ENCODE measurements at places on chromosomes 7 and 10.
A peak's percentile ranks its signal among the peaks of the same experiment; 100 is the strongest.

DNA sequence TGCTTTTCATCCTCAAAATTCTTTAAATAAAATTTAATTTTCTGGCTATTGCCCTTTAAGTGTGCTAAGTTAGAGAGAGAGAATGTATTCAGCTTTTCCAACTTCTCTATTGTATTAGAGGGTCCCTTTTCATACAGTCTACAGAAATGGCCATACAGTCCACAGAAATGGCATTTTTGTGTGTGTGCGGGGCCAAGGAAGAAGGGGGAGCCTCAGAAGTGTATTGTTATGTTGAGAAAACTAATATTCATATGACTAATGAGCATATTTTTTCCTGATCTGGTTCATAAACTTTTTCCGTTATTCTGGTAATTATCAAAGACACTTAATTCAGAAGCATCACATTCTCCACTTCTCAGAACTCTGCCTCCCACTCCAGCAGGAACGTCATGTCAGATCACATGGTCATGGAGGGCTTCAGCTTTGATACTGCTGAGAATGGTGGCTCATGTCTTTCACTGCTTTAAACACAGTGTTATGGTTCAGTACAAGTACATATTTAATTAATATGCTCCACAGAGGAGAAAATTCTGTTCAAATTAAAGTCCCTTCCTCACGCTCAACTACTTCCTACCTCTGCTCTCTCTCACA is 37.1 kb downstream of the ELMO1 start:
- DNase-seq = no peak

- no peak for DNase-seq
Measured at GRCh38 chr7:22435720-22436119, 64.3 kb downstream of the STEAP1B start.

DNA sequence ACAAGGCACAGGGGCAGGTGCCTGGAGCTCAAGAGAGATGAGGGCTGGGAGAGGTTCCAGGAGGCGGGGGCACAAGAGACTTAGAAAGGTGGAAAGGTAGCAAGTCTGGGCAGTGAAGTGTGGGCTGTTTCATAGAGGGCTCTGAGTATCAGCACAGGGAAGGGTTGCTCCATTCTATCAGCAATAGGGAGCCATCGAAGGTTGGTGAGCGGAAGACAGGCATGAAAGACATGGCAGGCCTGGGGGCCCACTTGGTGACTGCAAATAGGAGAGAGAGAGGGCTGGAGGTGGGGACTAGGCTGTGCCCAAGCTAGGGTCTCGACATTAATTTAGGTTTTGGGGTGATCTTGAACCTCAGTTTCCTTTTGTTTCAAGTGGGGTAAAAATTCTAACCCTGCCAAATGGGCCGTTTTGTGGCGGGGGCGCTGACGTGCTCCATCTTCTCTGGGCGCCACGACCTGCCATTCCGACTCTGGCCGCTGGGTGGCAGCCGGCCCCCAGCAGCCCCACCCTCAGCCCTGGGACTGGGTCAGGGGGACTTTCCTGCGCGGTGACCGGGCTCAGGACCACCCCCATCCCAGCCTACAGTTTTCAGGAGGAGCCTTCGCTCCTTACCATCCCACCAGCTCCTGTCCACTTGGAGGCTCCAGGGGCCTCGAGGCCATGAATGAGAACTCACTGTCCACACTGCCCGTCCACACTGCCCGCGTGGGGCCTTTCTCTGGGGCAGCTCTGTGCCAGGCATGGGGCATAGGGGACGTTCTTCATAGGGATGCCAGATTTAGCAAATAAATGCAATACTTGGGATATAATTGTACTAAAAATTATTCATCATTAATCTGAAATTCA is 37.2 kb upstream of the PCBD1 start:
- DNase-seq = peak; percentile 12

DNA sequence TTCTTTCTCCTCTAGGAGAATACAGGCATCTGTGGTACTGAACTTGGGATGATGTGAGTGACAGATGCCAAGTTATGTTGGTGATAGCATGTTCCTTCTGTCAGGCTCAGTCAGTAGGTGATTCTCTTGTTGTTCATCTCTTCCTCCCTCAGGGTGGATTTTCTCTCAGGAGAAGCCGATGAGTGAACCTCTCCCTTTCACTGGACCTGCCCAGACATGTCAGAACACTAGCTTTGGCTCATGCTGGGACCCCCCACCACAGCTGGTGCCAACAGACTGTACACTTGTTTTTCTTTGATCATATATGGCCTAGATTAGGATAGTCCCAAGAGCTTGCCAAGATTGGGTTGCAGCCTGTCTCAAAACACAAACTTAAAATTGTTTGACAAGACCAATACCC is 129.4 kb downstream of the BMPER start:
- DNase-seq = no peak

DNA sequence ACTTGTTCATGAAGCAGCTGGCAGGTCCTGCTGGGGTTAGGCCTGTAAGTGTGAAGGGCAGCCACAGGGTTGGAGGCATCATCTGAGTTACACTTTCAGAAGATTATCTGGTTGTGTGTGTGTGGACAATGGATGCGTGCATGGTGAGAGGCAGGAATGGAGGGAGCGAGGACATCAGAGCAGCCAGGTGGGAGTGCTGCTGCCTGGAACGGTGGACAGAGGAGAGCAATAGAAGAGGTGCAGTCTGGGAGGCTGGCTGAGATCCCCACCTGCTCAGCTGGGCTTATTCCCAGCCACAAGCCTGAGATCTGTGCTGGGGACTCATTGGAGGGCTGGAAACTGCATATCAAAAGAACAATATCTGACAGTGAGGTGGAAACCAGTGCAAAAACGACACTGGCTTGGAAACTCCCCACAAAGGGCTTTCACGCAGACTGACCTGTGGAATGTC is 17.9 kb downstream of the ZNF488 start:
- no peak for DNase-seq

DNA sequence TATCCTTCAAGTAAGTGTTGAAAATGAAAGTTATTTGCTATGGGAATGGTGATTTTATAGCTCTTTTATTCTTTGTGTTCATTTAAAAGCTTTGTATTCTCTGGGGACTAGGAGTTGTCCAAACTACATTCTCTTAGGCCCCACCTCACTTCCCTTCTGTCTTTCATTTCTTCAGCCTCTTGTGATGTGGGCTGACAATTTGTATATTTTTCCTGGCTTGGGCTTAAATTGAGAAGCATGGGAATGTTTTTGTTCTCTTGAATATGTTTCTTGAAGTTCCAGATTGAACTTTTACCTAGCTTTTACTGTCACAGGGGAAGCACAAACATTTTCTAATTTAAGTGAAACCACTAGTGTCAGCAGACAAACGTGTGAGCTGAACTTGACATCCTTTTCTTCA is 27.9 kb downstream of the BBS9 start:
- no peak for DNase-seq

DNA sequence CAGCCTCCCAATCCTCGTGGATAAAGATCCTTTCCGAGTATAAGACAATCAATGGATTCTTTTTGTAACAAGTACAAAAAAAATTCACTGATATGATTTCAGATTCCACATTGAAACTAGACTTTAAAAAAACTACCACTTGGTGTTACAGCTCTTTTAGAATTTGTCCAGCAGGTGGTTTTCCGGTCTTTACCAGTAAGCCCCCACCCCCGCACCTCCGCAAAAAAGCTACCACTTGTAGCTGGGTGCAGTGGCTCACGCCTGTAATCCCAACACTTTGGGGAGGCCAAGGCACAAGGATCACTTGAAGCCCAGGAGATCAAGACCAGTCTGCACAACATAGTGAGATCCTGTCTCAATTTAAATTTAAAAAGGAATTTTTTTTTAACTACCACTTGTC is 19.8 kb downstream of the IGF2BP3 start:
- no peak for DNase-seq

DNA sequence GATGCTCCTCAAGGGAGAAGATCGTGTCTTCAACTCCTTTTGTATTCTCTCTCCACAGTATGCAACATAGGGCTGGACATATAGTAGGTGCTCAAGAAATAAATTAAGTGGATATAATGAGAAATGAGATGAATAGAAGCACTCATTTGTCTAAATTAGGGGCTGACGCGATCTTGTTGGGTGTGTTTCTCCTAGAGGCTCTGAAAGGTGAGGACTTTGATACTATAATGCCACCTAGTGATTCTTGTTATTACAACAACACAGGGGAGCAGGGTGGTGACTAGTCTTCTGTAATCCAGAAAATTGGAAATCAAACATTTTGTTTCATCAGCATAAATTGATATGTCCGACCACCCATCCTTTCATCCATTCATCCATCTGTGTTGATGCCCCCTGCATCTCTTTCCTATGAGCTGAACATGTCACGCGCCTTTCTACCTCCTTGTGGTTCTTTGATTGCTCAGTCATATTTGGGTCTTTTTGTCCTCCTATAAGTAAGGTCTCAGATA is 3.5 kb upstream of the CFAP58 start:
- DNase-seq = no peak

- no peak for DNase-seq
Measured at GRCh38 chr7:27910326-27910725, 170.4 kb downstream of the TAX1BP1 start.

GRCh38 chr7:27122077-27122910 is 8.3 kb downstream of the HOXA4 start:
- no peak for DNase-seq

DNA sequence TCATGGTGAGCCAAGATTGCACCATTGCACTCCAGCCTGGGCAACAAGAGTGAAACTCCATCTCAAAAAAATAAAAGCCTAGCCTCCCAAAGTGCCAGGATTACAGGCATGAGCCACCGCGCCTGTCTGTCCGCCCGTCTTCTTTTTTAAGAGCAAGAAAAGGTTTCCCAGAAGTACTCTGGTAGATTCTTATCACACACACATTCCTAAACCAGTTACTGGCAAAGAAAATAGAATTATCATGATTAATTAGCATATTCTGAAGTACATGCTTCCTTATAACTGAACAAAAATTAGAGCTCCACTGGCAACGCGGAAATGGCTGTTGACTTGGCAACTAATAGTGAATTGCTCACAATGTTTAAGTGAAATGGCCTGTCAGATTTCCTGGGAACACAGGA is 87.0 kb downstream of the ADK start:
- no peak for DNase-seq

- DNase-seq = no peak
Measured at GRCh38 chr10:74290708-74291107, 139.7 kb downstream of the ADK start.

DNA sequence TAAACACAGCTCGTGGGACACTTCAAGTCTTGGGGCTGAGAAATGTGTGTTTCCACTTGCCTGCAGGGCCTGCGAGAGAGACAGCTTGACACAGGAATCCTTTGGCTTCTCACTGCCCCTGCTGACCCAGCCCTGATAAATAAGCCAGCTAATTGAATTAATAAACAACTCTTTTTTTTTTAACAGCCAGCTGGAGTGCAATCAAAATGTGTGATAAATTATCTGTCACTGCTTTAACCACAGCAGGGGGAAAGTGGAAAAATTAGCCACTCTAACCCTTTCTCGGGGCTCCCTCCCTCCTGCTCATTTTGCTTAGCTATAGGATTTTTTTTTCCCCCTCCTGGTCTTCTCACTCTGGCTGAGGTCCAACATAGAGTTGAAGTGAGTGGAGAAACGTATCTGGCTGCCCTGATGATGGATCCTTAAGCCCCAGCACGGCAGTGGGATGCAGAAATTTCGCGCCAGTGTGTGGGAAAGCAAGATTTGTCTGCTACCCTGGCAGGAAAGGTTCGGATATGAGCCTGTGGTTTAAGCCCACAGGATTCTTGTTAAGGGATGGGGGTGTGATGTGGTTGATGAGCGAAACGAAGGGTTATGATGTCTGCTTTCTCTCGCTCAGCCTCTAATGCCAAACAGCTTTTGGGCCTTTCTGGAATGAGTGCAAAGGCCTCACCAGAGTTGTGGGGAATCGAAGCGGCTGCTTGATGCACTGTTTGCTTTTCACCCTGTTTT is 173.8 kb downstream of the TRIL start:
- DNase-seq = no peak

DNA sequence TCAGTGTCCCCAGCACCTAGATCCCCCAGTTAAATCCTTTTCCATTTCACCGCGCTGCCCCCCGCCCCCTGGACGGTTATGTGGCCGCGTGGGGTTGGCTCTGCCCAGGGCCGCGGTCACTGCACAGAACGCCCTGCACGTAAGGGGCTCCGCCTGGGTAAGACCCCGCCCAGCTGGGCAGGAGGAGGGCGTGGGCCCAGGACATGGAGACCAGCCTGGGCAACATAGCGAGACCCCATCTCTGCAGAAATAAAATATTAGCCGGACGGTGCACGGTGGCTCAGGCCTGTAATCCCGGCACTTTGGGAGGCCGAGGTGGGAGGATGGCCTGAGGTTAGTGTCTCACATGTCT is 650 bp upstream of the ZFAND2A start:
- no peak for DNase-seq

GRCh38 chr10:80488539-80489066 is 34.5 kb downstream of the TSPAN14 start:
- DNase-seq = no peak

GRCh38 chr7:140841166-140841715 is 83.5 kb downstream of the BRAF start:
- no peak for DNase-seq

DNA sequence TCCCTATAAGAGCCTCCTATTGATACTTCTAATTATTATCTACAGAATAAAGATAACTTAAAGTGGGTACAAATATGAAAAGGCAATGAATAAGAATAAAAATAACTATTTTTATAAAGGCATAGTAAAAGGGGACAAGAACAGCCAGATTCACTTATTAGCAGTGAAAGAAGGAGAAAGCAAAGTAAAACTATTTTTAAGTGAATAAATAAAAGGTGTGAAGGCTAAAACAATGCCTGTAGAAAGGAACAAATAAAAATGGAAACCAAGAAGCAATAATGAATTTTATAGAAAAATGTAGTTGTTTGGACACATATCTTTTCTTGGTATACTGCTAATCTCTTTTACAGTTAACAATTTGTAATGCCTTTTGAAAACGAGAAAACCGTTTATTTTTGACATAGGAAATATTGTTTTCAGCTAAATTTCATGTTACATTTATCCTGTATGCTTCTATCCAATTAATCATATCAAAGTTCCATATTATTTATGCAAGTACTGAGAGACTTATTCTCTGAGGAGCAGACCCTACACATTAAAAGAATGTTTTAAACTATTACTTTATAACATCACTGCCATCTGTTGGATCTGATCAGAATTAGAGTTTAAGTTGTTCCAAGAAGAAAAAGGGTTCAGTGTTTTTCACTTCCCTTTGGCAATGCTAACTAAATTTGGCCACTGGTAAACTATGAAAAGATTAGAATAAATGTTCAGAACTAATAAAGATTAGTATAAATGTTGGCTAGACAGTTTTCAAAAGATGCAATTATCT is 59.1 kb downstream of the ARMC3 start:
- DNase-seq = no peak

- no peak for DNase-seq
Measured at GRCh38 chr10:126584836-126585235, 85.7 kb downstream of the C10orf90 start.

DNA sequence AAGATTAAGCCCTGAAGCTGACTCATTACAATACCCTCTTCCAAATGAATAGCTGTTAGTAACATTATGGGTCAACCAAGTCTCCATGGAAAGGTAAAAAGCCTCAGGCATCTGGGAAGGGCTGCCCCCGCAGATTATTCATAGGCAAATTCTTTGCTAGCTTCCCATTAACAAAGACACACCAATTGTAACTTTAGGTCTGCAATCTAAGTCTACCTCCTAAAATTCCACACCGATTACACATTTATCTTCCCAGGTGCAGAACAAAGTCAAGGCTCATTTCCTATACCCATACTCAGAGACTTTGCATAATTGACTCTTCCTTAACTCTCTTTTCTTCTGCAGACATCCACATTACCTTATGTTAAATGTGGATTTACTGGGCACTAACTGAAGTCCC is 826.3 kb upstream of the MBL2 start:
- no peak for DNase-seq
